ENCODE measurements at places on chromosomes 12 and 14.

- DNase-seq = no peak
Observed at GRCh38 chr14:79986251-79986650, 225.1 kb downstream of the DIO2 start.

- DNase-seq = no peak
Observed at GRCh38 chr12:54060975-54061778, 7.5 kb downstream of the HOXC4 start.

DNA sequence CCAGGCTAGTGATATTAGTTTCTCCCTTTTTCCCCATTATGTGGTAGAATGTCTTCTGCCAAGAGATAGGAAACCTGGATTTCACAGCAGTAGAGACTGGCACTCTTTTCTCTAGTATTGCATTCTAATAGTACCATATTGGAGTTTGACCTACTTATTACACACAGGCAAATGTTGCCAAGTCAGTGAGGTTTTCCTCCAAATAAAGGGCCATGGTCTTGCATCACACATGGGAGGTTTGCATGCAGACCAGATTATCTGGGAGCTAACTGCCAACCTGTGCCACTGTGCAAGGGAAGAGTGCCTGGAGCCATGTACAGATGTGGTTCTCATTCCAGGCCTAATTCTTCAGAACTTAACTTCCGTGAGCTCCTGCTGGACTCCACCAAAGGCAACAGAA, 113.3 kb downstream of the ANO6 start:
- DNase-seq = no peak

- DNase-seq = no peak
Observed at GRCh38 chr14:49962621-49963020, 69.7 kb downstream of the ARF6 start.

- no peak for DNase-seq
Observed at GRCh38 chr14:97838986-97839385, 1041.8 kb downstream of the VRK1 start.

DNA sequence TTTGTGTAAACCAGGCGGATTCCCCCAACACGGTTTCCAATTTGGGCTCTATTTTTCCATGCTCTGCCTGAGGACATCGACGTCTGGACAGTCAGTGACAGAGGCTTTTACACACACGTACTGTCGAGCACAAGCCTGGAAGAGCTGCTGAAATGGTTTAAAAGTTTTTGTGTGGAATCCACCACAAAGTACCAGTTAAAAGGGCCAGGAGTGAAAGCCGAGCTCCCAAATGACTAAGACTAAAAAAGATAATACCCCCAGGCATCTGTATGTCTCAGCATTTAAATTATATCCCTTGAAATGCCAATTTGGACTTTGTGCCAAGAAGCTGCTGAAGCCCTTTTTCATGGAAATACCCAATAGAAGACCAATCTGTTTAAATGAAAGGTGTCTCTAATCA, 173.2 kb downstream of the EGLN3 start:
- no peak for DNase-seq

DNA sequence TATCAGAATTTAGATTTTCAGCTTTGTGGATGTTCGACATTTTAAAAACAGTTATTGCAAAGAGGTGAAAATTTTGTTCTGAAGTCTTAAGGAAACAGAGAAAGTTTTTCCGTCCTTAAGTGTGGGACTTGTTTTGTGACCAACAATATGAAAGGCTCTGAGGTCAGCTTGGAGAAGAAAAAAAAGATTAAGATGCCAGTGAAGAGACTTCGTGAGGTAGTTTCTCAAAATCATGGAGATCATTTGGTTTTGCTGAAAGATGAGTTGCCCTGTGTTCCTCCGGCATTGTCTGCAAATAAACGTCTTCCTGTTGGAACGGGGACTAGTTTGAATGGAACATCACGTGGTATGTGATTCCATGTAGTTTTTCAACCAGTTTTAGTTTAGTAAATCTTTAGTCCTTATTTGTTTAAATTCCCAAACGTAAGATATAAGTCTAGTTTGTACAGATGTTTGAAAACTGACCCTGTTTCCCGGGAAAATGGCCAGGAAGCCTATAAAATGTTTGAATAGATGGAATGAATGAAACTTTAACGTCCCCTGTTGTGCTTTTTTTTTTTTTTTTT, 682 bp downstream of the KIAA0586 start:
- DNase-seq = peak; percentile 47

DNA sequence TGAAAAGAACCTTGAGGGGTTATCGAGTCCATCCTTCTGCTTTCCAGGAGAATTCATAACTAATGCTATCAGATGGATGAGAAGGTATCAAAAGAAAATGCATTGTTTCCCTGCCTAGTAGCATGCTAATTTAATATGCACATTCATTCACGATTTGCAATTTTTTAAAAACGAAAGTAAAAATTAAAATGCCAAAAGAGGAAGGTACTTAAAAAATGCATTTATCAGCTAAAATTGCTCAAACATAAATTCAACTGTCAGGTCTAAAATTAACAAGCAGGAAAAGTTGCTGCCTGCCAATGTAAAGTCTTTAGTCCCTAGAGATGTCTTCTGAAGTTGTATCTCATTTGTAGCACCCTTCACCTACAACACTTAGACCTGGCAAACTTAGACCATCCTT, 7.9 kb downstream of the ATF7 start:
- DNase-seq = no peak

GRCh38 chr12:47557386-47557785, 148.4 kb downstream of the RPAP3 start:
- DNase-seq = no peak

DNA sequence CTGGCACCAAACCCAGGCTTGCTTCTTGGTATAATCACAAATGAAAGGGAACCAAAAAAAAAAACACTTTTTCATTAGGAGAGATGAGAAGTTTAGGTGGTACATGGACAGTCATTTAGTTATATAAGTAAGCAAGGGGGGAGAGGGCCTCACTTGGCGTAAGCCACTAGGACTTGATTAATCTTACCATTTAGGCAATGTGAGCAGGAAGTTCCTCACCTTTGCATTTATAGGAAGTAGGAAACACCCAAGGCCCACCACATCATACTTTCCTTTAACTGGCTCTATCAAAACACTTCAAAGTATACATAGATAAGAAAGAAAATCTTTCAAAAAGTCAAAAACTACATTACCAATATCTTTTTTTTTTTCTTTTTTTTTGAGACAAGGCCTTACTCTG, 6.7 kb upstream of the RPS6KA5 start:
- DNase-seq = no peak

DNA sequence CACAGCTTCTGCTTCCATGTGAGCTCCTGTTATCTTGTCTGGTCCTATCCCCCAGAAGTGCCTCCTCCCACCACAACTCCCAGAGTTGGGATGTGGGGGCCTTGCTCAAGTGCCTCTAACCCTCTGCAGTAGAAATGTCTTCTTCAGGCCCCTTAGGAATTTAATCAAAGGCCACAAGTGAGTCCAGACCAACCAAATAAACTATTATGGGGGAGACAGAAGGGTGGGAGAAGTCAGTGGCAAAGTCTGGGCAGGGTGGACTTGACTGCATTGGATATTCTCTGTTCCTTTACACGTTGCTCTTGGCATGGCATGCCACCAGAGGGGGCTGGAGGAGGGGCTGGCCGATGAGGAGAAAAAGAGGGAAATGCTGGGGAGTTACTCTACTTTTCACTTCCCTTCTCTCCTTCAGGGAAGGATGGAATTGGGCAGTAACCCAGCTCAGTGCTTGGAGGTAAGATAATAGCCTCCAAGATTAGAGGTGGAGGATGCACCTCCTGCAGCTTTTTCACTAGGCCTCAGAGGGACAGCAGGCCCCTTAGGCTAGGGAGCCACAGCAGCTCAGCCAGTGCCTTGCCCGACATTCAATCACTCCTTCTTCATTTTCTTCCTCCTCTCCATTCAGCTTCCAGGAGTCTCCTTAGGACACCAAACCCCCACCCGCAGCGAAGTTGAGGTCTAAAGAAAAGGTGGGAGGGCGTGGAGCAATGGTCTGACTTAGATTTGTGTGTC, 1.2 kb upstream of the AP1G2 start:
- peak; percentile 55 for DNase-seq

DNA sequence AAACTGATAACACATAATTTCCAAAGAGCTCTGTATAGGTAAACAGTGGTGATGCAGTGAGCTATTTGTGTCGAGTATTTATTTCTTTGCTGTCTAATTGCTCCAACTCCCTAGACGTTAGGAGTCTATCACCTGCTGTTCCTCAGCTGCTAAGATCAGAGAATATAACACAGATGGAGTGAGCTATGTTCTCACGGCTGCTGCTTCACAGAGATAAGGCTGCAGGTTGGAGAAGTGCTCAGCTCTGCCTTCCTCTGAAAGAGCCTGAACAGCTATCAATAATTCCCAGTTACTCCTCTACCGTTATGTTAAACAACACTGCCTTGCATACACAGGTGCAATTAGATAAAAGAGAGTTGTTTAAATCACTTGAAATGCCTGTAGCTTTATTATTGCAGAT, 103.2 kb upstream of the MDGA2 start:
- no peak for DNase-seq

- no peak for DNase-seq
Observed at GRCh38 chr14:57352396-57353170, 37.8 kb upstream of the NAA30 start.

GRCh38 chr12:71477609-71478008, 38.0 kb downstream of the LGR5 start:
- DNase-seq = no peak

DNA sequence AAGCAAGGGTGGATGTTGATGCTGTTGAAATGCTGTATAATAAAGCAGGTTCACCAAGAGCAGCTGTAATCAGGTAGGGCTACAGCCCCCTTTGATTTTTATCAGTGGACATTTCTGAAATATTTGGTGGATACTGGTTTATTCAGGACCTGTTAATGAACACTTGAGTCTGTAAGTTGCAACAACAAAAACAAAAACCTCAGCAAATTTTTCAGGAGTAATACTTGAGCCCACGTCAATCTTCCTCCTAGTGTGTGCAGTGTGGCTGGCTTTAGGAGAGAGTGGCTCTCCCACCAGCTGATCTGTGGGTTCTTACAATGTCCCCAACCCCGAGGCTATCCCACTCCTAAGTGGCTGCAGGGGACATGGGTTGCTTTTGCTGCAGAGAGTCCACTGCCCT, 347.8 kb downstream of the GLT1D1 start:
- no peak for DNase-seq

GRCh38 chr12:100234591-100235304, 32.1 kb downstream of the DEPDC4 start:
- DNase-seq = peak; percentile 73

DNA sequence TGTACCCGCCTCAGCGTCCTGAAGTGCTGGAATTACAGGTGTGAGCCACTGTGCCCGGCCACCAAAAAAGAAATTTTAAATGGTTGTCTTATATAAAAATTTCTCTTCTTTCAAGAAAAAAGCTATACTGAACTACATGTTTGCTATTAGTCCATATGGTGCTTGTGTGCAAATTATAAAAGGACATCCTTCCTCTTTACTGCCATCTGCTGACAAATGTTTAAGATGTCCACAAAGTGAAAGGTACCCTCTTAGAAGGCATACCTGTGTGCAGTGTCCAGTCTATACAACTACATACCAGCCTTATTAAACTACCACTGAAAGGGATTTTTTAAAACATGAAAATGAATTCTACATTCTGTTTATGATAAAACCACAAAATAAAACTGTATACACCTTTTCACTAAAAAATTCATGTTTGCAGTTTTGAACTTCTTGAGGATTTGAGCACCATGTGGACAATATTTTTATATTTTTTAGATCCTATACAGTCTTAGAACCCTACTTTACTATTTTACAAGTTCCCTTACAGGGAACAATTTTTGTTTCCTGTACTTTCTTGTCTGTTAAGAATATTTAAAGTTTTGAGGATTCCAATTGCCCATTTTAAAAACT, 32.8 kb upstream of the TOMM20L start:
- DNase-seq = peak; percentile 41

- DNase-seq = peak; percentile 93
Observed at GRCh38 chr12:78403681-78404080, 460.9 kb upstream of the SYT1 start.

All from ACHN (cell line).